ENCODE measurements at places on chromosomes 11 and 22.

GRCh38 chr11:15687342-15687741 lies 572.6 kb downstream of the INSC start:
- DNase-seq = no peak

DNA sequence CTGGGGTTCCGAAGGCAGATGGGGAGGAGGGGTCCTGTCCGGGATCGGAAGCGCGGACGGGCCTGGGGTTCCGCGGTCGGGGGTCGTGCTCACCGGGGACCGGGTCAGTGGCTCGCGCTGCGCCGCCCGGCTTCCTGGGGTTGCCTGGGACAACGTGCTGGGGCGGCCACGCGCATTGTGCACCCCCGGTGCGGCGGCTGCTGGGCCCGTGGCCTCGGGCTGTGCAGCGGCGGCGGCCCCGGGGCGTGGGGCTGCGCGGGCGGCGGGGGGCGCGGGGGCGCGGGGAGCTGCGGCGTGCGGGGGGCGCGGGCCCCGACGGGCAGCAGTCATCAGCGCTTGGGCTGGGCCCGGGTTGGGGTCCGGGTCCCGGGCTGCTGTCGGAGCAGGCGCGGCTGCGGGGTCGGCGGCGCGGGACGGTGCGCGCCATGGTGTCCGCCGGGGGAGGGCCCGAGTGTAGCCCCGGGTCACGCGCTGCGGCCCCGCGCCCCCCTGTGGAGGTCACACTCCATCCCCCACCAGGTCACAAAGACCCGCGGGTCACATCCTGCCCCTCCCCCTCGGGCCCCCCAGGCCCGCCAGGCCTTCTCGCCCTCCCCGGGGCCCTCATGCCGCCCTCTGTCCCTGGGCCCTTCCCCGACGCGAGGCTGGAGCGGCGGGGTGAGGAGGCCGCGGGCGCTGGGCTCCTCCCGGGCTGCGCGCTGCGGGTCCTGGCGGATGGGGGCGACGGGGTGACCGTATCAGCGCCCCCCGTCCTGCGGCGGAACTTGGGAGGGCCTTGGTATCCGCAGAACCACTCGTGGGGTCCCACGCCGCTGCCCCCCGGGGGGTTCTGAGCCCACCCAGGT lies at the start of gene TTLL8:
Gene TTLL8, minus strand, starts transcription at position 238 of the 845 bp plus-strand sequence.
- DNase-seq = no peak

DNA sequence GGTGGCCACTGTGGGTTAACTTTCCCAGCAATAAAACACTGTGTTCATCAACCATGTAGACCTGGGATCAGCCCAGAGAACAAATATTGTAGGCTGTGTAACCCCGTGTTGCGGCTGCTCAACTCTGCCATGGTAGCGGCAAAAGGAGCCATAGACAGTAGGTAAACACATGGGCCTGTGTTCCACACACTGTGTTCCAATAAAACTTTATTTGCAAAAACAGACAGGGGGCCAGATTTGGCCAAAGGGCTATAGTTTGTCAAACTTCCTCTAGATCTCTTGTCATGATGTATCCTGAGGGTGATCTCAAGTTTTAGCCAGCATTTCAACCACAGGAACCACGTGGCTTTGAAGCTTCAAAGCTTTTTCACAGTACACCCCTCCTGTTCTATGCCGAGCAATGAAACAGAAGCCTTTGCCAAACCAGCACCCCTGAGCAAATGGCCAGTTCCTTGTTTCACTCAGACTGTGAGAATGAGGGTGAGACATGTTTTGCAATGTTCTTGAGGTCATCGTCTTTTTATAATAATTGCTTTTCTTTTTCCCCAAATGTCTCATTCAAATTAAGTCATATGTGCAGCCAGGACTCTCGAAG lies 49.9 kb upstream of the FADD start:
- no peak for DNase-seq

DNA sequence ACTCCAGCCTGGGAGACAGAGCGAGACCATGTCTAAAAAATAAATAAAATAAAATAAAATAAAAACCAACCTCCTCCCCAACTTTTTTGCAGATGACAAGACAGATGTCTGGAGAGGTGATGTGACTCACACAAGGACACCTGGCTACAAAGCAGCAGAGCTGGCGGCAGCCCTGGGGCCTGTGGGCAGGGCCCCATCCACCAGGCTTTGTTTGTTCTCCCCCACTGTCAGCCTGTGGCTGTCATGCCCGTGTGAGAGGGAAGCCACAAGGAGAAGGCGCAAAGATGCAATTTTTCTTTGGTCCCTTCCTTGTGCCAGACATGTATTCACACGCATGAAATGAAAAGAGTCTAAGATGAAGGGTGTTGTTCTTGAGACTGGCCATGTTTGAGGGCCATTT lies 16.6 kb downstream of the CD59 start:
- no peak for DNase-seq

GRCh38 chr11:117259417-117259816 lies 26.9 kb downstream of the RNF214 start:
- DNase-seq = no peak

GRCh38 chr11:11461473-11461872 lies 108.4 kb upstream of the CSNK2A3 start:
- no peak for DNase-seq

GRCh38 chr11:44250421-44250820 lies 59.5 kb downstream of the ALX4 start:
- no peak for DNase-seq

GRCh38 chr11:11389238-11389637 lies 36.2 kb upstream of the CSNK2A3 start:
- DNase-seq = no peak

DNA sequence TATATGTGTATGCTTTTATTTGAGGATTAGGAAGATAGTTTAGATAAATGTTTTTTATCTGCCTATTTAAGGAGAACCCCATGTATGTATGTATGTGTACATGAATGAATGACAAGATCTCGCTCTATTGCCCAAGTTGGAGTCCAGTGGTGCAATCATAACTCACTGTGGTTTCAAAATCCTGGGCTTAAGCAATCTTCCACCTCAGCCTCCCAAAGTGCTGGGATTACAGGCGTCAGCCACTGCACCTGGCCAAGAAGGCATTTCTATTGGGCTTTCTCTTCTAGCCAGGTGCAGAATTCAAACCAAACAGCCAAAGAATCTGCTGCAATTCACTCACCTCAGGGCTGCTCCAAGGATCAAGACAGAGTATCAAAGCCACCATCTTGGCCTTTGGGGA lies 25.5 kb upstream of the DGKZ start:
- no peak for DNase-seq

All from CD4-positive, CD25-positive, alpha-beta regulatory T cell (primary cell).